H7 (cell line): ENCODE measurements at places on chromosomes 6 and 20. TPM values are rescaled to one million over a fixed set of nuclear protein-coding genes. Genes with fewer than 3 reads are reported as not detected.

The OR2H1 gene
- total RNA-seq: not detected in 2 replicates

The NOX3 gene
- not detected in 2 replicates for total RNA-seq

The CST1 gene
- 10.5 and 46.0 TPM in 2 replicates for total RNA-seq

The SH3BGRL2 gene
- 8.6 and 13.3 TPM in 2 replicates for total RNA-seq

The JPH2 gene
- total RNA-seq: 0.67 and 0.69 TPM in 2 replicates

The BNIP5 gene
- total RNA-seq: not detected in 2 replicates

The RRBP1 gene
- total RNA-seq: 79.2 and 83.1 TPM in 2 replicates

The DUSP15 gene
- total RNA-seq: 1.5 and 2.5 TPM in 2 replicates

The RAB23 gene
- 16.1 and 20.7 TPM in 2 replicates for total RNA-seq

The VEGFA gene
- total RNA-seq: 32.1 and 39.6 TPM in 2 replicates

The CCM2L gene
- 8.3 and 10.6 TPM in 2 replicates for total RNA-seq

The STK4 gene
- 15.6 and 23.2 TPM in 2 replicates for total RNA-seq

The KIF3B gene
- 8.4 and 9.5 TPM in 2 replicates for total RNA-seq

The PGC gene
- total RNA-seq: not detected in 2 replicates

The SLC16A10 gene
- total RNA-seq: 5.1 and 7.9 TPM in 2 replicates

The SERINC3 gene
- total RNA-seq: 36.7 and 46.4 TPM in 2 replicates

The TMEM217 gene
- 0.14 TPM in 1 of 2 replicates, not detected in the other for total RNA-seq

The SIRPB2 gene
- not detected in 2 replicates for total RNA-seq

The MICB gene
- 50.3 and 55.4 TPM in 2 replicates for total RNA-seq

The LY6G5C gene
- total RNA-seq: 0.70 and 2.0 TPM in 2 replicates

The FITM2 gene
- 1.2 and 1.6 TPM in 2 replicates for total RNA-seq

The TMC2 gene
- not detected in 2 replicates for total RNA-seq

The KCNQ5 gene
- total RNA-seq: 0.18 and 0.31 TPM in 2 replicates

The PSMB8 gene
- total RNA-seq: 2.6 and 4.6 TPM in 2 replicates

The DOK5 gene
- 2.3 and 4.0 TPM in 2 replicates for total RNA-seq

The RAD21L1 gene
- not detected in 2 replicates for total RNA-seq

The BPI gene
- total RNA-seq: not detected in 2 replicates

The TRIM15 gene
- total RNA-seq: 0.55 TPM in 1 of 2 replicates, not detected in the other

The ZC3H12D gene
- total RNA-seq: 0.03 and 0.18 TPM in 2 replicates

The ENPP5 gene
- 6.5 and 9.0 TPM in 2 replicates for total RNA-seq

The SYCP2 gene
- 0.04 TPM in 1 of 2 replicates, not detected in the other for total RNA-seq

The LZTS3 gene
- 10.2 and 11.0 TPM in 2 replicates for total RNA-seq

The NRSN1 gene
- total RNA-seq: not detected in 2 replicates

The CST5 gene
- total RNA-seq: not detected in 2 replicates

The HLA-DPA1 gene
- 3.6 and 4.9 TPM in 2 replicates for total RNA-seq

The LYRM4 gene
- 45.6 and 49.5 TPM in 2 replicates for total RNA-seq

The CASS4 gene
- total RNA-seq: not detected in 2 replicates

The ULBP2 gene
- total RNA-seq: not detected in 2 replicates

The HRH3 gene
- total RNA-seq: 0.85 and 1.9 TPM in 2 replicates

The CHRNA4 gene
- 2.0 TPM in 2 replicates for total RNA-seq

The OR12D3 gene
- not detected in 2 replicates for total RNA-seq

The FHL5 gene
- total RNA-seq: not detected in 2 replicates

The HCRTR2 gene
- 0.07 TPM in 1 of 2 replicates, not detected in the other for total RNA-seq

The XKR7 gene
- 0.63 and 0.73 TPM in 2 replicates for total RNA-seq

The GDAP1L1 gene
- total RNA-seq: 6.1 and 6.8 TPM in 2 replicates

The FOXS1 gene
- 0.38 TPM in 1 of 2 replicates, not detected in the other for total RNA-seq

The C20orf144 gene
- total RNA-seq: 0.11 TPM in 1 of 2 replicates, not detected in the other

The PLN gene
- not detected in 2 replicates for total RNA-seq

The CYP21A2 gene
- 0.11 TPM in 1 of 2 replicates, not detected in the other for total RNA-seq

The FAM83C gene
- total RNA-seq: not detected in 2 replicates
